ENCODE measurements at places on chromosomes 7 and 10.

DNA sequence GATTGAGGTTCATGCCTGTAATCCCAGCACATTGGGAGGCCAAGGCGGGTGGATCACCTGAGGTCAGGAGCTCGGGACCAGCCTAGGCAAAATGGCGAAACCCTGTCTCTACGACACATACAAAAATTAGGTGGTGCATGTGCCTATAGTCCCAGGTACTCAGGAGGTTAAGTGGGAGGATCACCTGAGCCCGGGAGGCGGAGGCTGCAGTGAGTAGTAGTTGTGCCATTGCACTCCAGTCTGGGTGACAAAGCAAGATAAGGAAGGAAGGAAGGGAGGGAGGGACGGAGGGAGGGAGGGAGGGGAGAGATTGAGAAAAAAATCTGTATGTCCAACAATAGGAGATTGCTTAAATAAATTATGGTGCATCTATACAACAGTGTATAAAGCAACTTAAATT lies 13.2 kb downstream of the TLL2 start:
- no peak for DNase-seq

GRCh38 chr10:24579906-24580305 lies 143.8 kb downstream of the ARHGAP21 start:
- DNase-seq = no peak

DNA sequence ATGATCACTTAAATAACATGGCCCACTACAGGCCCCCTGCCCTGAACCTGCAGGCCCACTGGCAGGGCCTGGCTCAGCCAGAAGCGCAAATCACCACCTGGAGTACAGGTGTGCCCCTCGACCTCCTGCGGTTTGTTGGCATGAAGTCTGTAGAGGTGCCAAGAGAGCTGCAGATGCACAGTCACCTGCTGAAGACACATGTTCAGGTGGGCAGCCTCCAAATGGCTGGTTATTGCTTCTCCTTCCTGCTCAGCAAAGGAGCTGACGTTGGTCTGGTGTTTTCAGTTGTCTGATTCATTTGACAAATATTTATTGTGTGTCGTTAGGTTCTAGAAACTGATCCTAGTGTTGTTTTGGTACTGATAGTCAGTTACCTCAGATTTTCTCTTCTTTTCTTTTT lies 29.0 kb downstream of the DHTKD1 start:
- DNase-seq = no peak

GRCh38 chr7:20828947-20829346 lies 42.3 kb upstream of the SP8 start:
- no peak for DNase-seq

DNA sequence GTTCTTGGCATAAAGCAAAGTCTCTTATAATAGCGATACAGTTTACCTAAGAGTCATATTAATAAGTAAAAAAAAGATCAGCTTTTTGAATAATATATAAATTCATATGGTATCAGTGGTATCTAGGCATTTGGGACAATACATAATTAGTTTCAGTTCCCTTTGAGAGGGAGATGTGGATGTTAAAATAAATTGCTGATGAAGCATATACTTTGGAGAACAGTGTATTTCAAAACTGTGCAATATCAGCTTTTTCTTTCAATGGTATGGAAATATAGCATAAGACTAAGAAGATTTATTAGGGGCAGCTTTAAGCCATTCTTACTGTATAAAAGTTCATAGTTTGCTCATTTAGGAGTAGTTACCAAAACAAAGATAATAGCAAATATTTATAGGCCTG lies 35.5 kb downstream of the MDFIC start:
- DNase-seq = no peak

DNA sequence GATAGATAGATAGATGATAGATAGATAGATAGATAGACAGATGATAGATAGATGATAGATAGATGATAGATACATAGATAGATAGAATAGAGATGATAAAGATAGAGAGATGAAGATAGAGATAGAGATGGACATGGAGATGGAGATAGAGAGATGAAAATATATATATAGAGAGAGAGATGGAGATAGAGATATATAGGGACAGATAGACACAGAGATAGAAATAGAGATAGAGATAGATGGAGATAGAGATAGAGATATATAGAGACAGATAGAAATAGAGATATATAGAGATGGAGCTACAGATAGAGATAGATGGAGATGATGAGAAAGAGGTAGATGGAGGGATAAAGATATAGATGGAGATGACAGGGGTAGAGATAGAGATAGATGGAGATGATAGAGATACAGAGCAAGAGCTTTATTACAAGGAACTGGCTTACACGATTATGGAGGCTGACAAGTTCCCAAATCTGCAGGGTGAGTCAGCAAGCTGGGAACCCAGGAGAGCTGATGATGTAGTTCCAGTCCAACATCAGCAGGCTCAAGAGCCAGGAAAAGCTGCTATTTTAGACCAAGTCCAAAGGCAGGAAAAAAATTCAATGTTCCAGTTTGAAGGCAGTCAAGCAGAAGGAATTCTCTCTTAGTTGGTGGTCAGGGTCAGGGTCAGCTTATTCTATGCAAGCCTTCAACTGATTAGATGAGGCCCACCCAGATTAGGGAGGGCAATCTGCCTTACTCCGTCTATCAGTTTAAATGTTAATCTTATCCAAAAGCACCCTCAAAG lies 37.1 kb downstream of the CAV1 start:
- no peak for DNase-seq

- DNase-seq = no peak
These were observed 127.8 kb downstream of the CACNB2 start for GRCh38 chr10:18268005-18268404.

All from stimulated activated CD8-positive, alpha-beta memory T cell treated with anti-CD3 and anti-CD28 coated beads, Interleukin-4, amount 100 ng/mL, for 48 hours (primary cell).